ENCODE measurements at places on chromosomes 12 and 14.

GRCh38 chr12:120263748-120264085 is 1.8 kb downstream of the PXN start:
- DNase-seq: no peak

- DNase-seq: no peak
These were observed 3.2 kb downstream of the MAGOHB start for GRCh38 chr12:10610188-10610587.

- no peak for DNase-seq
These were observed 5.6 kb downstream of the NRIP2 start for GRCh38 chr12:2829275-2829674.

- no peak for DNase-seq
These were observed 161.2 kb downstream of the FOXN3 start for GRCh38 chr14:89255852-89256251.

DNA sequence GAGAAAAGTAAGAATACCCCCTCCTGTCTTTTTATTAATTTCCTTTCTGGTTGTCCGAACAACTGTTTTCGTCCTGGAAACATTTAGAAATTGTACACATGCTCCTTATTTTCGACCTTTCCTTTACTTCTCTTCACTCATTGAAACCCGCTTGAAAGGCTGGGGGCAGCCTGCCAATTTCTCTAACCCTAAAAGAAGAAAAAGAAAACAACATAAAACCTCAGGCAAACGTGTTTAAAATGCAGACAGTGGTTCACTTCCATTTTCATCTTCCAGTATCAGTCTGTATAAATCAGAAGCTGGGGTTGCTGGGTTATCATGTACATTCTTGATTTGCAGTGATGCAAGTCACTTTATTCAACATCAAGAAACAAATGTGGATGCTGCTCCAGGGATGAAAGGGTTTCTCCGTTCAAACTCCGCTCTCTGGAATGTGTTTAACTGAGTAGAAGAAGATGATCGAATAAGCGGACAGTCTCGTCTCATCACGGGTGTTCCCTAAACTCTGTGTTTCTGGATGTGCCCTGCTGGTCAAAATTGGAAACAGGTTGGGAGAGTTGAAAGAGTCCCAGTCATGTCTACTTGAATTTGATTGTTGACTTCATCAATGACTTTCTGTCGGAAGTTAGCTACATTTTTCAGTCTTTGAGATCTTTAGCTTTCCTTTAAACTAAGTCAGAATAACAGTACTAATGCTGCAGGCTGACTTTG is 1042.2 kb downstream of the BCL11B start:
- DNase-seq: no peak

- no peak for DNase-seq
These were observed 379.1 kb downstream of the GALC start for GRCh38 chr14:87613881-87614280.

GRCh38 chr14:20836668-20837338 is 34.2 kb upstream of the RNASE1 start:
- DNase-seq: no peak

DNA sequence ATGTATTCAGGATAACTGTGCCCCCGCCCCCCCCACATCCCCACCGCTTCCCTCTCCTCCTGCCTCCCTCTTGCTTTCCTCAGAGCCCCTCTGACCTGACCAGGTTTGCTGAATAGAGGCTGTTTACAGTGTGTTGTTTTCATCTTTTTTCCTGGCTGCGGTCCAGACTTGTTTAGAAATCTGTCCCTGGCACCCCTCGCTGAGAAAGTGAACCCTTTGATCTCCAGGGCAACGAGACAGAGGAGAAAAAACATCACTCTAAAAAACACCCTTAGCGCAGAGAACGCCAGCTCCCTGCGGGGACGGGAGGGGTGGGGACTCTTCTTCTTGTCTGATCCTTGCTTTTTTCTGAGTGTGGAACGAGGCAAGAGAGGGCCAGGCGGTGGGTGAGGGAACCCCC is 22.5 kb downstream of the SDS start:
- DNase-seq: no peak

- peak; percentile 27 for DNase-seq
These were observed 95.9 kb upstream of the PPP2R5C start for GRCh38 chr14:101665478-101666078.

- no peak for DNase-seq
These were observed 64.4 kb downstream of the NUAK1 start for GRCh38 chr12:106074361-106074705.

- no peak for DNase-seq
These were observed 70.4 kb downstream of the TBK1 start for GRCh38 chr12:64522316-64522715.

GRCh38 chr12:22103418-22103817 is 57.4 kb downstream of the CMAS start:
- DNase-seq: no peak

DNA sequence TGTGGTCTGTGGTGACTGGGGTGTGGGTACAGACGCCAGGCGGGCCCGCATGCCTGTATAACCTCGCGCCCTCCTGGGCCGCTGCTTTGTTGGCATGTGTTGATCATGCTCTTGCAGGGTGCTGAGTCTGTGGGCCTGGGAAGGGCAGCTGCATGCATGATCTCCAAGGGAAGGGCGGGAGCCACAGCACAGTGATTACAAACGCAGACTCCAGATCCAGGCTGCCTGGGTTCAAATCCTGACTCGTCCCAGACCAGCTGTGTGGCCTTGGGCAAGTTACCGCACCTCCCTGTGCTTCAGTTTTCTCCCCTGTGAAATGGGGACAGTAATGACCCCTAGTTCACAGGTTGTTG is 24.0 kb downstream of the ADGRD1 start:
- DNase-seq: no peak

DNA sequence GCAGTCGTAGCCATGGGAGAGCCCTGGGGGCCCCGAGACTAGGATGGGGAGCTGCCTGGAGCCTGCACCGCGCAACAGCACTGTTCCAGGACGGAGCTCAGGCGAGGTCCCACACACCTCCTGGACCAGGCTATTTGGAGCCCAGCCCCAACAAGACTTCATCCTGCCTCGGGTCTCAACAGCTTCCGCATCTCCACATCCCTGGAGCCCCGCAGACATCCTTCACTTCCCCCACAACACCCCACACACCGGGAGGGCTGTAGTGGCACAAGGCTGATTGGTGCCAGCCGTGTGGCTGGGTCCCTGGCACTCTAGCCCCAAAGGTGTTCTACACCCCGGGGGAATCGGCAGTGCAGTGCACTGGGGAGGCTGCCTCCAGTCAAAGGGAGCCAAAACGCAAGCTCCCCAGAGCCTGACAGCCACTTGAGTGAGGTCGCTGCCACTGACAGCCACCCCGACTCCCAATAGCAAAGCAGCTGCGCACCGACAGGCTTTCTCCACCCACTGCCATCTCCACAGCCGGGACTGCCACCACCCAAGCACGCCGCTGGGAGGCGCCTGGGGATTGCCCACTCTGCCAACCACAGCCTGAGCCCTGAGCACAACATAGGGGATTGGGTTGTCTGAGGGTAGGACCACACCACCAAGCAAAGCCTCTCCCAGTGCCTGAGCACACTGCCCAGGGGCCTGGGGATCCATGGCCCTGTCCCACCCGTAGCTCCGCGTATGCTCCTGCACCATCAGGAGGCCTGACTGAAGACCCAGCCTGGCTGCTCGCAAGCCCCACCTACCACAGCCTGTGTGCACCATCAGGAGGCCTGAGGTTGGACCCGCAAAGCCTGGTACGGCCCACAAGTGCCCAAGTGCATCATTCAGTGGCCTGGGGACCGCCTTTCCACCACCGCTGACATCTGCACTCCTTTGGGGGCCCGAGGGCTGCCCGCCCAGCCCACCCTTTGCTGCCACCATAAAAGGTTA is 13.2 kb upstream of the KLRF1 start:
- peak; percentile 86 for DNase-seq

DNA sequence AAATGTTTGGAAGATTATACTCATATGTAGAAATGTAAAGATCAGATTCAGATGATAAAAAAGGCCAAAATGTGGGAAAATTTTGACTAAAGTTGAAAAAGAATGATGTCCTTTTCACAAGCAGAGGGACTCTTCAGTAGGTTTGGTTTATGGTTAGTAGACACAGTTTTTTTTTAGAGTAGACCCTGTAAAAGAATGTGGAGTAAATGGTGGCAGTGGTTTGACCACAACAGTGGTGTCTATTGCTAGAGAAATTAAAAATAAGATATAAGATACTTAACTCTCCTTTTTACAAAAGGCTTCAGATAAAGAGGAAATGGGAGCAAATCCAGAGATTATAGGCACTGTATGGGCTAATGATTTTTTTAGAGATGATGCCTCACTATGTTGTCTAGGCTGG is 21.8 kb downstream of the RAP1B start:
- DNase-seq: no peak

DNA sequence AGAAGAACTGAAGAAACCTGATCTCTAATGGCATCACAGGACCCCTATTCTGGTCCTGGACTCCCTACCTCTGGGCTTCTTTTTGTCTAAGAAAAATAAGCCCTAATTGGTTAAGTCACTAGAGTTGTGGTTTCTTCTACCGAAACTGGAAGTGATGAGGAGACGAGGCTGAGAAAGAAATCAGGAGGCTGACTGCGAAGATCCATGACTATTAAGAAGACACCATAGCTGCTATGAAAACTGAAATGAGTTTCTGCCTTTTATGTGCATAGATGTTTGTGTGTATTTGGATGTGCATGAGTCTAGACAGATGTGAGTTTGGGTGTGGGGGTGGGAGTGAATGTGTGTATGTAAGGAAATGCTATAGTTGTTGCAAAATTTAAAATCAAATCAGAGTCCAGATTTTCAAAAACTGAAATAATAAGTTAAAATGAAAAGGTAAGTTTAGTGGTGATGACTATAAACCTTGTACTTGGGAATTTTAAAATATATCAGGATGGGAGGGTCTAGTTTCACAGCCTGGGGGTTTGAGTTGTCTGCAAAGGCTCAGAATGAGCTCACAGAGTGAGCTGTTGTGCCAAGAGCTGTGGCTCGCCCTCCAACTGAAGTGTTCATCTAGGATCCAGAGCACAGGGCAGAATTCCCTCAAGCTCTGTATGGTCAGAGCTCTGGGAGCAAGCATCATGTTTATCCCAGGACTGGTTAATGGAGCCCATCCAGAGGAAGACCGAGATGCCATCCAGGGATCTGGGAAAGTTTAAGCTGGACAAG is 94.9 kb downstream of the VCPKMT start:
- no peak for DNase-seq

GRCh38 chr12:123134271-123134671 is 16.6 kb downstream of the PITPNM2 start:
- no peak for DNase-seq

DNA sequence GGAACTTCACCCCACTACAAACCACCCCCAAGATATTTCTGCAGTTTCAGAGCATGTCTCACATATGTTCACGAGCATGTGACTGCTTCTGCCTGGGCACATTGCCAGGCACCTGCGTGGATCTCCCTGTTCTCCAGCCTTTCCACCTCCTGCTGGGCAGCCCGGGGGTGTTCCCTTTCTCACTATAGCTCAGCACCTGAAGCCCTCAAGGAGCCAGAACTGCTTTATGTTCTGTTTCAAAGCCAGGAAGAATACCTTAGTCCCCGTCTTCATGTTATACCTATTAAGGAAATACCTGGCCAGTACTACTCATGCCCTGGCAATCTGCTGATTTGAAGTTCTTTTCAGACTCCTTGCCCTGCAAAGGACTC is 4.2 kb upstream of the FGF6 start:
- no peak for DNase-seq

- peak; percentile 96 for DNase-seq
These were observed at the start of gene METAP2 for GRCh38 chr12:95473884-95474659. Gene METAP2, plus strand, starts transcription at chr12:95474152. Its CDS starts 28 bp downstream, at chr12:95474180.

- DNase-seq: no peak
These were observed 8.6 kb downstream of the BRAP start for GRCh38 chr12:111677186-111677585.

DNA sequence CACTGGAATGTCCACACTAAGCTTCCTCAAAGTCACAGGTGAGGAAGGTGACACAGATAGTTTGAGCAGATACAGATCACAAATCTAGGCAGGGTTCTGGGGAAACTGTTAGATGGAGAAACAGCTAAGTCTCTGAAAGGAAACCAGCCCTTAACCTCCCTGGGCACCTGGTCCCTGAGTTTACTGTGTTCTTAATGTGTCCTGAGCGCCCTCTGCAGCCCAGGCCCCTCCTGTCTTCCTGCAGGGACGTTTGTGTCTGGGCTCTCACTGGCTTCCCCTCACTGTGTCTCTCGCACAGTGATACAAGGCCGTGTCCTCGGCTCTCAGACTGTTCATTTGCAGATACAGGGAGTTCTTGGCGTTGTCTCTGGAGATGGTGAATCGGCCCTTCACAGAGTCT is 684.3 kb downstream of the TMEM121 start:
- DNase-seq: no peak

DNA sequence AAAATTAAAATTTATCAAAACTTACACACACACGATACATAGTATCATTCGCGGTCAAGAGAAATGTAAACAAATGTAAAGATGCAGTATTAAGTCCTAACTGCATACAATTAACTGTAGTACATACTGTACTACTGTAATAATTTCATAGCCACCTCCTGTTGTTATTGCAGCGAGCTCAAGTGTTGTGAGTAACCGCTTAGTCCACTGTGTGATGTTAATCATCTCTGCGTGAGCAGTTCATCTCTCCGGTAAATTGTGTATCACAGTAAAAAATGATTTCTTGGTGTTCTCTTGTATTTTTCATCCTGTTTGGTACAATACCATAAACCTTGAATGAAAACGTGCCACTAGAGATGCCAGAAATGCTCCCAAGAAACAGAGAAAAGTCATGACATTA is 6.5 kb downstream of the EPS8 start:
- no peak for DNase-seq

- no peak for DNase-seq
These were observed 22.3 kb downstream of the MNAT1 start for GRCh38 chr14:60756847-60757246.

- DNase-seq: no peak
These were observed 649.2 kb upstream of the MIS18BP1 start for GRCh38 chr14:45902241-45902640.

GRCh38 chr12:124709722-124710687 is 142.6 kb upstream of the NCOR2 start:
- DNase-seq: no peak

DNA sequence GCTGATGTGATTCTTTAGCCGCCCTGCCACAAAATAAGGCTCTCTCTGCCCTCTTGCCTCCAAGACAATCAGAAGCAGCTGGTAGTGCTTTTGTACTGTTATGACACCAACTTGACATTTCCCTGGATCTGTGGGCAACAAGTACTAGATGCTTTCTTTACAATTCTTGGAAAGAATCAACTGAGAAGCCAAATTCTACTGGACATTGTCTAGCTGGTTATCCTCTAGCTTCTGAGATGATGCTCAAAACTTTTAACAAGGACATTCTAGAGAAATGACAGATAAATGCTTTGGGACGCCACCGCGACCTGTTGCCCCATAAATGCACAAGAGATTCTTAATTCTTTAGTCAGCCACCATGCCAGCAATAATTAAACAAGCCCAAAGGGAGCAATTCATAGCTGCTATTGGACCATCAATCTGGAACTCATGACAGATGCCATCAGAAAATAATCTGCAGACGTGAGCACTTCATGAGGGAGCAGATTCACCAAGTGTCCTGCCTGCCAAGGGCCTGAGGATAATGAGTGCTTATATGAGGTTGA is 22.8 kb downstream of the FMNL3 start:
- DNase-seq: no peak

GRCh38 chr14:88831284-88831683 is 6.8 kb downstream of the TTC8 start:
- no peak for DNase-seq

- DNase-seq: peak; percentile 83
These were observed 15.2 kb downstream of the RASSF3 start for GRCh38 chr12:64625243-64626077.

GRCh38 chr14:72457641-72458040 is 436.3 kb downstream of the DPF3 start:
- DNase-seq: no peak

- DNase-seq: no peak
These were observed 113.5 kb downstream of the BCAT1 start for GRCh38 chr12:24835377-24835776.

GRCh38 chr12:47039079-47039478 is 40.3 kb upstream of the PCED1B start:
- no peak for DNase-seq
